D721Med (cell line): ENCODE measurements at places on chromosomes 1 and 21.

GRCh38 chr21:38297194-38297631 lies 40.4 kb downstream of the KCNJ15 start:
- DNase-seq = no peak

GRCh38 chr1:3499611-3500010 lies 45.1 kb downstream of the ARHGEF16 start:
- no peak for DNase-seq

GRCh38 chr1:2594001-2594640 lies 7.5 kb downstream of the PRXL2B start:
- no peak for DNase-seq

- DNase-seq = no peak
These were observed 62.1 kb upstream of the NRIP1 start for GRCh38 chr21:15126948-15127347.
